ENCODE measurements at places on chromosomes 16 and 17.
A peak's percentile ranks its signal among the peaks of the same experiment; 100 is the strongest.

DNA sequence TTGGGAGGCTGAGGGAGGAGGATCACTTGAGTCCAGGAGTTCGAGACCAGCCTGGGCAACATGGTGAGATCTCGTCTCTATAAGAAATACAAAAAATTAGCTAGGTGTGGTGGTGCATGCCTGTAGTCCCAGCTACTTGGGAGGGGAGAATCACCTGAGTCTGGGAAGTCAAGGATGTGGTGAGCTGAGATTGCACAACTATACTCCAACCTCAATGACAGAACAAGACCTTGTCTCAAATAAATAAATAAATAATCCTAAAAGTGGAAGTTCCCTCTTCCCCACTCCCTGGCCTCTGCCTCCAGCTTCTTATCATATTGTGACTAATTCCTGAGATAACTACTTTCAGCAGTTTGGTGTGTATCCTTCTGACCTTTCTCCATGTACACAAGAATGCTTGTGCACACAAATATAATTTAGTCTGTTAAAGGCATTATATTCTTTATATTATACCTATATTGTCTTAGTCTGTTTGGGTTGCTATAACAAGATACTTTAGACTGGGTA lies 23.5 kb upstream of the DNAJA2 start:
- no peak for DNase-seq

DNA sequence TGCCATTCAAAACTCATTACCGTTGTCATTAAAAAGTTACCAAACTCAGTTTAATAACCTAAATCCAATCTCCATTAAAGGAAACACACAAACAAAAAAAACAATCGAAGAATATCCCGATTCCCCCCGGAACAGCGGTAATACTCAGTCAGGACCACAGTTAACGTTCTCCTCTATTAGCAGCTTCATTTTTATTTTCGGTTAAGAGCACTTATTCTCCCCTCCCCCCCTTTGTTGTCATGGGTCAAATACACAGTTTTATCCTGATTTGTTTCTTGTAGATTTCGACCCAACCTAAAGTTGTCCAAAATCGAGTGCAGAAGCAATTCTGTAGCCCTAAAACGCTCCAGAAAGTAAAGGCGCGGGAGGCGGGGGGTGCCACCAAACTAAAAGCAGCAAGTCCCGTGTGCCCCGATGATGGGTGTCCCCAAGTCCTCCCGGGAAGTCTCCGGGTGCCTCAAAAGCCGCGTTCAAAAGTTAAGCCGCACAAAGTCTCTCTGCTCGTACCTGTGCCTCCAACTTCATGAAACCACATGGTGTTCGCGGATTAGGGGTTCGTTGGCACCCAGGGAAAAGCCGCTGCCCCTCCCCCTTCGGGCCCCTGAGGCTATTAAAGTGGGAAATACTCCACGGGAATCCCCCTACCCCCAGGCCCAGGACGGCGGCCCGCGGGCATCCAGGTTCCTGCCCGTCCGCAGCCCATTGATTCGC lies 996 bp downstream of the SUMO2 start:
- DNase-seq, result peak; percentile 34

- DNase-seq, result no peak
These were observed 9.0 kb downstream of the SMYD4 start for GRCh38 chr17:1820528-1821252.

GRCh38 chr17:17435323-17435722 lies 41.5 kb upstream of the MED9 start:
- no peak for DNase-seq

DNA sequence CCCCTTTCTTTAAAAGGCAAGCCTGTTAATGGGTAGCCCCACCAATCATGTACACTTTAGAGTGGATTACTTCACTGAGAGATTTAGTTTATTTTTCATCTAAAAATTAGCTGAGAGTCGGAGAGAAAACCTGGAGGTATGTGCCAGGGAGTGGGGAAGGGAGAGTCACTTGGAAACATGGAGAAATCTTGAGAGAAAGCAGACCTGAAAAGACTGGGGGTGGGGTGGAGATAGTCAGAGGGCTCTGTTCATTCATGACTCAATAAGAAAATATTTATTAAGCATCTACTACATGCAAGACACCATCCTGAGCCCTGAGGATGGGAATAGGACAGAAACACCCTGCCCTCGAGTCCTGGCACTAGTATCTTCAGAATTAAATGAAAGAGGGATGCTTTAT lies 27.4 kb upstream of the RCVRN start:
- DNase-seq, result no peak

DNA sequence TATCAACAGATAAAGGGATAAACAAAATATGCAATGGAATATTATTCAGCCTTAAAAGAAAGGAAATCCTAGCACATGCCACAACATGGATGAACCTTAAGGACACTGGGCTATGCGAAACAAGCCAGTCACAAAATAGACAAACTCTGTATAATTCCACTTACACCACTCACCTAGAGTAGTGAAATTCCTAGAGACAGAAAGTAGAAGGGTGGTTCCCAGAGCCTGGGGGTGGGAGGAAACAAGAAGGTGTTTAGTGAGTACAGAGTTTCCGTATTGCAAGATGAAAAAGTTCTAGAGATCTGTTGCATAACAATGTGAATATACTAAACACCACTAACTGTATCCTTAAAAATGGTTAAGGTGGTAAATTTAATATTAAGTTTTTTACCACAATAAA lies 10.0 kb downstream of the SPOP start:
- DNase-seq, result no peak

Data from activated CD4-positive, CD25-positive, alpha-beta regulatory T cell (primary cell).